ENCODE measurements at places on chromosomes 7 and 10.

DNA sequence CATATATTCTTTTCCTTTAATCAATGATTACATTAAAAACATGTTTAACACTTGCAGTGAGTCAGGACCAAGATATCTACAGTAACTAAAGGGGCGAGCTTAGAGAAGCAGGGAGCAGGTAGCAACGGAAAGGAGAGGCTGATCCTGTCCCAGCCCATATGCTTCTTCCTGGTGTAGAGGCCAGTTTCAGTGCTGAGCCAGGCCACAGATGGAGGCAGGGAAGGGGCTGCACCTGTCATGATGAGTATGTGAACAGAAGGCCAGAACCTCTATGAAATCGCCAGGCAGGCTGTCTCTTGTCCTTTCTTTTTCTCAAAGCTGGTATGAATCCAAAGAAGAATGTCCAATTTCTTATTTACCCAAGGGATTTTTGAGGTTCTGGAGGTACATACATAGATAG is 16.3 kb downstream of the REEP3 start:
- DNase-seq: no peak

- no peak for DNase-seq
Observed at GRCh38 chr7:187227-187927, 5.0 kb upstream of the FAM20C start.

DNA sequence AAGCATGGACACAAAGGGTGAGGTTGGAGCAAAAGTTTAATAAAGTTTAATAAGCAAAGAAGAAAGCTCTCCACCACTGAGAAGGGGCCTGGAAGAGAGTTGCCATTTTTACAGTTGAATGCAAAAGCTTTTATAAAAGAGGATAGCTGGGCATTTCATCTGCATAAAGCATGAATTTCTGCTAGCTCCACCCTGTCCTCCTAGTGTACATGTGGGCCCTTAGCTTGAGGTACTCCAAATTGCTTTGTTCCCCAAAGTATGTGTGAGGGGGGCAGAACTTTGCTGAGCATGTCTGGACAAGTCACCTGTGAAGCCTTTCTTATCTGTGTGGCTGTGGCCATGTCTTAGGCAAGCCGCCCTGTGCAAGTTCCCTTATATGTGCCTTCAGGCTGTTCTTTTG is 22.6 kb upstream of the CROT start:
- no peak for DNase-seq

DNA sequence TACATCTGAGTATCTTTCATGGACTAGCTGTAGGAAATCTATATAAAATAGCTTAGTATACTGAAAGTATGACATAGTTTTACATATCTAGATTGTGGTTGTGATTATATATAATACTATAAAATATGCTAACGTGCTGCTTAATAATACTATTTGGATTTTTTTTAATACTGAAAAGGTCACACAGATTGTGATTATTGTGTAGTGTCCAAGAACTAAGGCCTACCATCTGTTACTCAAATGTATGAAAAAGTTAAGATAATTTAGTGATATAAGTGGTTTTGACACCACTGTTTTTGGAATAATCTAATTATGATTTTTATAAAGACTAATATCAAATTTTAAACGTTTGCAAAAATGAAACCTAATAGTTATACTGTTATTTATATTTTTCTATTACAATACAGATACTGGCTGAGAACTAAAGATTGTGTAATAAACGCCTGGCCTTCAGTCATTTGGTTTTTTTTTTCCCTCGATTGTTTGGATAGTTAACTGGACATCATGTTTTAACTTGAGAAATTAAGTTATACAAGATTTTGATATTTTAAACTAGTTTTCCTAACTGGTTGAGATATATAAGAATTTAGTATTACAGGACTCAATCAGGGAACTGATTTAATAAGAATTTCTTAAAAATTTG is 12.6 kb downstream of the PTEN start:
- no peak for DNase-seq

GRCh38 chr7:131642429-131642828 is 86.0 kb upstream of the PODXL start:
- DNase-seq: no peak

DNA sequence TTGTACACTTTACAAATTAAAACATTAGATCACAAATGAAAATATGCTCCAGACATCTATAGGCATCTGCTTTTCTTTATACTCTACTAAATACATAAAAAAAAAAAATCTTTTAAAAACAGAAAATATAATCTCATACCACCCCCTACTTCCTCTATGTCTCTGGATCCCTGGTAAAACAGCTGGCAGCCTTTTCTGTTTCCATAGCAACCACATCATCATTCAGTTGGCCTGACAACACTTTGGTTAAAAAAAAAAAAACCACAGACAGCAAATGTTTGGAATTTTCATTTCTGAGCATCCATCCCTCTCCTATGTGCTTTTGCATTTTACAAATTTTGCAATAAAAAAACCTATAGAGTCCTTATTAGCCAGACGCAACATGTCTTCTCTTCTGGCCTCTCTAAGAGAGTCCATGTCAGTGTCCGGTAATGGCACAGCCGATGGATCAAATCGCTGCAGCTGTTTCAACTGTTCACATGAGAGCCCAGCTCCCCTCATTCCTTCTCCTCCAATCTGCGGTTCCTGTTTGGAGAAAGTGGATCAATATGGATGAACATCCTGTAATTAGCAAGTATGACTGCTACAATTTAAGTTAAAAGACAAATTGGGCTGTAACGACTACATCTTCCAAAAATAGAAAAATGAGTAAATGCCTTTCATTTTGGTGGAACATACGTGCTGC is 105.6 kb downstream of the NSUN6 start:
- no peak for DNase-seq

- DNase-seq: no peak
Observed at GRCh38 chr10:78856421-78856820, 212.3 kb upstream of the ZMIZ1 start.
